Activated CD8-positive, alpha-beta memory T cell treated with anti-CD3 and anti-CD28 coated beads, Interleukin-2, amount 10 ng/mL, durations not matched to agents 7 days and 5 days (primary cell): ENCODE measurements at places on chromosomes 11 and 22. TPM values are rescaled to one million over a fixed set of nuclear protein-coding genes. Genes with fewer than 3 reads are reported as not detected.
A peak's percentile ranks its signal among the peaks of the same experiment; 100 is the strongest.

APOA1 gene
- 0.23 TPM for total RNA-seq

TRPC6 gene
- total RNA-seq = not detected

DNA sequence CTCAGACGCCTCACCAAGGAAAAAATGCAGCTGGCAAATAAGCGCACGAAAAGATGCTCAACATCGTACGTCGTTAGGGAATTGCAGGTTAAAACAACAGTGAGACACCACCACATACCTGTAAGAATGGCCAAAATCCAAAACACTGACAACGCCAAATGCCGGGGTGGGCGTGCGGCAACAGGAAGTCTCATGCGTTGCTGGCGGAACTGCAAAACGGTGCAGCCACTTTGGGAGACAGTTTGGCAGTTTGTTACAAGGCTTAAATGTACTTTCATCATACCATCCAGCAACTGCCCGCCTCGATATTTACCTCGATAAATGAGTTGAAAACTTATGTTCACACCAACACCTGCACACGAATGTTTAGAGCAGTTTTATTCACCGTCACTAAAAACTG is 7.5 kb upstream of the CTSD start:
- DNase-seq = no peak

- no peak for DNase-seq
These were observed 19.9 kb downstream of the ARAP1 start for GRCh38 chr11:72732329-72732728.

DNA sequence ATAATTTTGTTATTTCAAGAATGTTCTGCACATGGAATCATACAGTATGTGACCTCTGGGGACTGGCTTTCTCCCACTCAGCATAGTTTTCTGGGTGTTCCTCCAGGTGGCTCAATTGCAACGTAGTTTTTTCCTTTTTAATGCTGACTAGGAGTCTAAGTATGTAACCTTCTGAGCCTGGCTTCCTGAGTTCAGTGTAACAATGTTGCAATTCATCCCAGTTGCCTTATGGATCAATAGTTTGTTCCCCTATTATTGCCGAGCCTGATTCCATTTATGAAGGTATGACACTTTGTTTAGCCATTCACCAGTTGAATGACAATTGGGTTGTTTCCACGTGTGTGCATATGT is 128.3 kb downstream of the CRYBB2 start:
- DNase-seq = no peak

- no peak for DNase-seq
These were observed 53.6 kb downstream of the GRAMD4 start for GRCh38 chr22:46673662-46674236.

- no peak for DNase-seq
These were observed 27.8 kb upstream of the CDON start for GRCh38 chr11:126090452-126090851.

DNA sequence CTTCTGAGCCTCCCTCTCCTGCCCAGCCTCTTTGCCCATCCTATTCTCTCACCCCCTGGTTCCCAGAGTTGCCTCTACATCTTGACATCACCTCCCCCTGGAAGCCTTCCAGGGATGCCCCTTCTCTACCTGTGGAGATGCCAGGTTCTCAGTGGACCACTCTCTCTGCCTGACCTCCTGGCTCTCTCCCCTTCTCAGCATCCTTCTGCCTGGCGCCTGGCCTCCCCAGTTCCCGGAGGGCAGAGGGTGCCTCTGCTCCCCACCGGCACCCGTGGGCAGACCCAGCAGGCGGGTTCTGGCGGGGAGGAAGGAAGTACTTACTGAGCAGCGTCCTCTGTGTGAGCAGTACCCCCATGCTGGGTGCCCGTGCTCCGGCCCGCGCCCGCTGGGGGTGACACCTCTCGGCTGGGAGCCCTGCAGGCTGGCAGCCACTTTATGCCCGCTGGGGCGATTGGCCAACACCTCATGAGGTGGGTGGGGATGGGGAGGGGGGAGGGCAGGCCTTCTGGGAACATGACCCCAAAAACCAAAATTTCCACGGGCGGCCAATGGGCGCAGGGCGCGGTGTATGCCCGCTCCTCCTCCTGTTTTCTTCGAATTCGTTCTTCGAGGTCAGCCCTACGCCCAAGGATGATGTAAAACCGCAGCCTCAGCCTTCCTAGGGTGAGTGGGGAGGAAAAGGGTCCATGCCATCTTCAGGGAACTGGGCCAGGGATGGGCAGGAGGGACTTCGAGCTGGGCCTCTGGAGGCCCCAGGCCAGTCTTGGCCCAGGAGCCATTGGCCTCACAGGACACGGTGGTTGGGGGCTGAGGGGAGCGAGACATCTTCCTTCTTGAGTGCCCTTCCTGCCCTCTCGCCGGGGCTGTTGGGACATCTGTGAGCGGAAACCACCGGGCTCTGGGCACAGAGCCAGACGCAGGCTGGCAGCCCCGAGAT is at the start of gene OSM:
Gene OSM, minus strand, starts transcription at position 407 of the 937 bp plus-strand sequence. Its CDS starts 52 bp downstream, at position 355.
- DNase-seq = peak; percentile 92
